ENCODE measurements at places on chromosomes 12 and 14.

GRCh38 chr12:75853626-75854025, 177.9 kb downstream of the PHLDA1 start:
- no peak for DNase-seq

DNA sequence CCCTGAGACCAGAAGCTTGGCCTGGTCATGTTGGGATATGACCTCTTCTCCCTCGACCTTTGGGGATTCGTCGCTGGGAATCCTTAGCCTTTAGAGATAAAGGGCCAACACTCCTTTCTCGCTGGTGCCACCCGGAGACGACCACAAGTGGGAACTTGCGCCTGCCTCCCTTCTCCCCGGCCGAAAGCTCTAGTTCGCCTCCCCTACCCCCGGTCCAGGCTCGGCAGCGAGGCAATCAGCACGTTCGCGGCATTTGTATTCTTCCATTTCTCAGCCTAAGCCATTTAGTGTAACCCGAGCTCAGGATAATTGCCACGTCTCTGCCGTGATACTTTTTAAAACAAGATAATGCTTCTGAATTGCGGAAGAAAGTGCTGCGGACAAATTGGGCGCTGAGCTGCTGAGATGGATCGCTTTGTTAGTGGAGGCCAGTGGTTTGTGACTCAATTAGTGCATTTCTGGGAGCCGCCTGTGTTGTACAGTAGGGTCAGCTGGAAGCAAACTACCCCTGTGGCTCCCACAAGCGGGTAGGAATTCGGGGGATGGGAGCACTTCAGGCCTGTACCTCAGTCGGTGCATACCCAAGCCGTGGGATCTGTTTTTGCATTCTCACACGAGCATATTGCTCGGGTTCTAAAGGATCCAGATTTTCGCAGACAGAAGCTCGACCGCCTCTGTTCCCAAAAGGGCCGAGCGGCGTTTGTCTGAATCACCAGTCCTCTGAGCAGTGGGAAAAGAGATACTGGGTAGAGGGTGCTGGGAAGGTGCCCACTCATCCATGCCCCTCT, 6.8 kb upstream of the SIX1 start:
- no peak for DNase-seq

GRCh38 chr12:44875417-44875953, 630 bp downstream of the NELL2 start:
- DNase-seq: no peak

- DNase-seq: no peak
Measured at GRCh38 chr14:97077253-97077653, 280.1 kb downstream of the VRK1 start.

- no peak for DNase-seq
Measured at GRCh38 chr12:110123919-110124268, 263 bp upstream of the IFT81 start.

- no peak for DNase-seq
Measured at GRCh38 chr12:77894556-77894955, 63.9 kb downstream of the NAV3 start.

- no peak for DNase-seq
Measured at GRCh38 chr14:63933110-63933509, 80.3 kb downstream of the SYNE2 start.

DNA sequence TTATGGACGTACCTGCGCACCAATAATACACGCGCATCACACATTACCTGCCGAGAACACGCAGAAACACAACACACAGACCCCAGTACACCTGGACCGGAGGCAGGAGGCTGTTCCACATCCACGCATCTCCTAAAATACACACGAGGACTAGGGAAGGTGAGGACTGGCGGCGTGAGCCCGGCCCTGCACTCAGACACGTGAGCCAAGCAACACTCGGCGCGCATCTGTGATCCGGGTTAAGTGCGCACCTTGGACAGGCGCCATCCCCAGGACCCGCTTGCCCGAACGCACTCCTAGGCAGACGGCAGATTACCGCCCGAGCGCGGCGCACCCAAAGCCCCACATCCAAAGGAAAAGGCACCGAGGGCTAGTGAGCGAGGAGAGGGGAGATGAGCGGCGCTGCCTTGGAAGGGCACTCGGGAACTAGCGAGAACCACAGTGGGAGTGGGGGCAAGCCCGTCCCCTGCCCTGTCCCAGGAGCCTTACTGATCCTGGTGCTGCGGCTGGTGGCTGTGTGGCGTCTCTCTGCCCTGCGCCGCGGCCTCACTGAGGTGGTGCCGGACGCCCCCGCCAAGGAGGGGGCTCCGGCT, 417 bp downstream of the GLS2 start:
- DNase-seq: peak; percentile 32

All from HepG2 (cell line).